ENCODE measurements at places on chromosomes 3 and 15. TPM values are rescaled to one million over a fixed set of nuclear protein-coding genes. Genes with fewer than 3 reads are reported as not detected.
A peak's percentile ranks its signal among the peaks of the same experiment; 100 is the strongest.

The GOLGA8Q gene
- 3.4 TPM for polyA plus RNA-seq

The LRTM1 gene
- 83.7 TPM for polyA plus RNA-seq

GRCh38 chr3:171799501-171799900 is 10.8 kb downstream of the PLD1 start:
- DNase-seq = no peak

DNA sequence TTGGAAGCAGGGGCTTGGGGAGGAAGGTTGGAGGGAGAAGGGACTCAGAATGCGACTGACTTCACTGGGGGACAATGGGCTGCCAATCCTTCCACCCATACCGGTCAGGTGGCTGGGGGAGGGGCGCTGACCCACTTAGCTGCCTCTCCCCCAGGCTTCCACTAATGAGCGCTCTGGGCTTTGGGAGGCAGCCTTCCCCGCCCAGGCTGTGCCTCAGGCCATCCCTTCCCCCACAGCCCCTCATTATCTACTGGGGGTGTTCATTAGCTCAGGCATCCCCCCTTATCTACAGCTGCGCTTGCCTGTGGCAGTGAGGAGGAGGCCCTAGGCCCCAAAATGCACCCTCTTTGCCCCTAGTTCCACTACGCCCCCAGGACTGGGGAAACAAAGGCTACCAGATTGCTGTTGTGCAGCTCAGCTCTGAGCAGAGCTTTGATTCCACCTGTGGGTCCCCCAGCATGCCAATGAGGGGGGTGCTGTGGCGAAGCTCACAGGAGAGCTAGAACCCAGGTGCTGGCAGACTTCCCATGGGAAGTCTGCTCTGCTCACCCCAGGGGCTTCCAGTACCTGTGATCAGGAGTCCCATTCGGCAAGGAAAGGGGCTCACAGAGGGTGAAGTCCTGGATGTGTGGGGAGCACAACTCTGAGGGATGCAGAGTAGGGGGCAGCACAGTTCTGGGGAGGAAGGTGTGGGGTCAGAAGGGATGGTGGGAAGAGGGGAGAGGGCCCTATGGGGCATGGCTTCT is 29.4 kb upstream of the SEMA3F start:
- no peak for DNase-seq

DNA sequence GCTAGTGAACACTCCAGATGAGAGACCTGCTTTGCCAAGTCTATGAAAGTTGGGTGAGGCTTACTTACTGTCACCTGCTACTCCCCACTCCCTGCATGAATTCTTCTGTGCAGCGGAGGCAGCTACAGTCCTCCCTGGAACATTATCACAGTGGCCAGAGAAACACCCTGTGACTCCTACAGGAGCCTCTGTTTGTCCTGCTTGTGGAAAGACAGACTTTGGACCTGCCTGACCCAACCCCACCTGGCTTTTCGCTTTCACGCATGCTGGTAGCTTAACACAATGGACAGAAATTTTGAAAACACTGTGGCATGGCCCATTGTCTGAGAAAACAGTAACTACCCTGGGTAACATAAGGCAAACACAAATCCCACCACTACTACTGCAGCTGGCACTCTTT is 1565.5 kb upstream of the CADM2 start:
- DNase-seq = no peak

DNA sequence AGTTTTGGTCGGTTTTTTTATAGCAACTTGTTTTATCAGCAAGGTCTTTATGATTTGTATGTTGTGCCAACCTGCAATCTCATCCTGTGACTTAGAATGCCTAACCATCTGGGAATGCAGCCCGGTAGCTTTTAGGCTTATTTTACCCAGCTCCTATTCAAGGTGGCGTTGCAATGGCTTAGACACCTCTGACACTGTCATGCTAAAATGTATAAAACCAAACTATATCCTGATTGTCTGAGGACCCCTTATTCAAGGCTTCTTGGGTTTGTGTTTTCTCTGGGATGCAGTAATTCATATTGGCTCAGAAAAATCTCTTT is 209.0 kb upstream of the ALCAM start:
- no peak for DNase-seq

GRCh38 chr15:31298707-31299172 is 27.9 kb upstream of the KLF13 start:
- no peak for DNase-seq

DNA sequence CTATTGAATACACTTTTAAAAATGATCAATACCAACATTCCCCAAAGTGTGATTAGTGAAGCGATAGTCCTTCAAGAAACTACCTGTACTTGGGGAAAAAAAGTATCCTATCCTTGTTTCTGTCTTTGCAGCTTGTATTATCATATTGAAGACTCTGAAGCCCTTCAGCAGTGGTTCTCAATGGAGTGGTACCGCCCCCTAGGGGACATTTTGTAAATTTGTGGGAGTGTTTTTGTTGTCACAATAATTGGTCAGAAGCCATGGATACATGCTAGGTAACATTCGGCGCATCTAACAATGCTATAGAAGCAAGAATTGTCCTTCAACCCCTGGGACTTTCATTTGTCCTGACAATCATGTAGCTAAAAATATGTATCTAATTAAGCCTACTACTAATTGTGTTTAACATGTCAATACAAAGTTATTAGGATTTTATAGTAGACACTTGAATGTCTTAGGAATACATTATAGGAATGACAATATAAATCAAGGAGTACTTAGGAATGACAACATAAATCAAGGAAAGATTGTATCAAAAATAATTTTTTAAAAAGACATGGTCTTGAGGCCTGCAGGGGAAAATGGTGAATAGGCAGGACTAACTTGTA is 53.7 kb downstream of the NMD3 start:
- peak; percentile 20 for DNase-seq

- no peak for DNase-seq
Measured at GRCh38 chr3:186630950-186631641, 9.1 kb upstream of the FETUB start.

GRCh38 chr3:37903320-37903719 is 41.6 kb downstream of the CTDSPL start:
- DNase-seq = no peak

- DNase-seq = peak; percentile 74
Measured at GRCh38 chr3:48851407-48851806, 3.7 kb upstream of the PRKAR2A start.

GRCh38 chr3:43872301-43872700 is 181.6 kb downstream of the ABHD5 start:
- peak; percentile 36 for DNase-seq

- no peak for DNase-seq
Measured at GRCh38 chr3:175731543-175731942, 872.4 kb downstream of the NAALADL2 start.

GRCh38 chr3:9582332-9582731 is 28.7 kb upstream of the LHFPL4 start:
- no peak for DNase-seq

DNA sequence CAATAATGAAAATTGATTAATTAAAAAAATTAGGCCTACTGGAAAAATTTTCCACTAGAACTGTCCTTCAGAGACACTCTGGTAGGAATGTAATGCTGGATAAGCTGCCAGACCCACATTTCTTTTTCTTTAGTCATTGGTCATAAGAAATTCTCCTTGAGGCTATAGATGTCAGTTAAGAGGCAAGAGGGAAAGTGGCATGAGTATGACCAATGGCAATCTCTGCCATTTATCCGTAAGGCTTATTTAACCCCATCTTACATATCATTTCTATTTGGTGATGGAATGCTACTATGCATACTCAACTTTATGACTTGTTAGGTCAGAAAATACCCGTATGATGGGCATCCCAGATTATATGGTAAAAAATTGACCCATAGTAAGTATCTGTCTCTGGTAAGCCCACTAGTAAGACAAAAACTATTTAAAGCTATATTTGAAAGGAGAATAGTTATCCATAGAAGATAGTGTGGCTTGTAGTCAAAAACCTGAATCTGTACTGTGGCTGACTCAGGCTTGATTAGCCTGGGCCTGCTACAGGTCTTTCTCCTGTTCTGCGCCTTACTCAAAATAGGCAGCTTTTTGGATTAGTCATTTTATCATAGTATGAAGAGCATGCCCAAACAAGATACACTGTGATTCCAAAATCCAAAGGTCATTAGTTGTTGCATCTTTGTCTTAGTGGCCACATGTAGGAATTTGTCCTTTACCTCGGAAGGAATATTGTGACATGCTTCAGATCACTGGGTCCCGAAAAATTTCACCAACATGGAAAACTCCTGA is 314.7 kb downstream of the PYDC2 start:
- DNase-seq = no peak
